Stimulated activated CD4-positive, alpha-beta T cell treated with anti-CD3 and anti-CD28 coated beads, Interleukin-4, amount 100 ng/mL, for 1 hour (primary cell): ENCODE measurements at places on chromosomes 11 and 22.

DNA sequence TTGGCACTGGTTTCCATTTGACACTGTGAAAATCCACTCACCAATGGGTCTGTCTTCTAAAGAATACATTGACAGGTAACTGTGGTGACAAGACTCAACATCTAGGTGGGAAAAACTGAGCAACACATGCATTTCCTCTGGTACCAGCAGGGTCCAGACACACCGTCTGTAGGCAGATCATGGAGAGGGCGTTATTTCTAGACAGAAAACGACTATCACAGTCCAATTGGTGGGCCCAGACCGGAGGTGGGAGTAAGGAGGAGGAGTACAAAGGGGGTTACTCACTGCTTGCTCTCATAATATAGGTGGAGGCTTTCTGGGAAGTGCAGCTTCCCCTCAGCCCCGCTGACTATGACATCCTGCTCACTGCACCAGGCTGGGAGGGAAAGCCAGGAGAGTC is 9.9 kb downstream of the OVCH2 start:
- DNase-seq: no peak

- DNase-seq: no peak
These were observed at the start of gene P2RY6 for GRCh38 chr11:73271936-73272679. Gene P2RY6, plus strand, starts transcription at chr11:73272338. Its CDS starts 24,181 bp downstream, at chr11:73296519.

GRCh38 chr22:50622723-50623327 is 5.1 kb downstream of the ARSA start:
- DNase-seq: no peak

- no peak for DNase-seq
These were observed 54.9 kb downstream of the ENDOD1 start for GRCh38 chr11:95144313-95145235.

DNA sequence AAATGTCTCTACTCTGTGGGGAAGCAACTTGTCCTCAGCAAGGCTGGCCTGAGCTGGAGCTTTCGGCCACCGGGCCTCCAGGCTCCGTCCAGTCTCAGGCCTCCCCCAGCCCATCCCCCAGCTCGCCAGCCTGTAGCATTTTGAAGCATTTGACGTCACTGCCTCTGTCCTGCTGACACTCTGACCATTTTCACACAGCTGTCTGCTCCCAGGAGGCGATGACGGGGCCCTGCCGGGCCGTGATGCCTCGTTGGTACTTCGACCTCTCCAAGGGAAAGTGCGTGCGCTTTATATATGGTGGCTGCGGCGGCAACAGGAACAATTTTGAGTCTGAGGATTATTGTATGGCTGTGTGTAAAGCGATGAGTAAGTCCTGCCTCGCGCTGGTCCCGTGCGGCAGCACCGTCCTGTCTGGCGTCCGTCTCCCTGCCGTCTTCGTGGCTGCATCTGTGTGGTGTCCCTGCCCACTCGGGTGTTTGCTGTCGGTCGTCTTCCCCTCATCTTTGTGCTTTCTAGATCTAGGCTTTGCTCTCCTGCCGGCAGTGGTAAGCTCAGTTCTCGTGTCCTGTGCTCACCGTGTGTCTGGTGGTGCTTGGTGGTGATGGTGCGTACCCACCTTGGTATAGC is 36.1 kb upstream of the ST14 start:
- DNase-seq: no peak

DNA sequence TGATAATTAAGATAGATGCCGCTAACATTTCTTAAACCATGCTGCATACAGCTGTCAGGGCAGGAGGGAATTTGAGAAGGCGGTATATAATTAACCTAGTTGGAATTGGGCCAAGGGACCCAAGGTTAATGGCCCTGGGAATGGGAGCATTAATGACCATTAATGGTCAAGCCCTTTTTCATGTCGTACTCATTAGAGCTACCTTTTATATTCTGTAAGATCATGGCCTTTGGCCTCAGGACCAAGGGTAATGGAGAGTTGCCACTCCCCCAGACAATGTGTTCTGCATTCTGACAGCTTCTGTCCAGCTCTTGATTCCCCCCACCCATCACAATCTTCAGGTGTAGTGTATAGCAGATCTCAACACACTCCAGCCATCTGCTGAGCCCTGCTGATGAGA is 111.6 kb downstream of the NTM start:
- DNase-seq: no peak

DNA sequence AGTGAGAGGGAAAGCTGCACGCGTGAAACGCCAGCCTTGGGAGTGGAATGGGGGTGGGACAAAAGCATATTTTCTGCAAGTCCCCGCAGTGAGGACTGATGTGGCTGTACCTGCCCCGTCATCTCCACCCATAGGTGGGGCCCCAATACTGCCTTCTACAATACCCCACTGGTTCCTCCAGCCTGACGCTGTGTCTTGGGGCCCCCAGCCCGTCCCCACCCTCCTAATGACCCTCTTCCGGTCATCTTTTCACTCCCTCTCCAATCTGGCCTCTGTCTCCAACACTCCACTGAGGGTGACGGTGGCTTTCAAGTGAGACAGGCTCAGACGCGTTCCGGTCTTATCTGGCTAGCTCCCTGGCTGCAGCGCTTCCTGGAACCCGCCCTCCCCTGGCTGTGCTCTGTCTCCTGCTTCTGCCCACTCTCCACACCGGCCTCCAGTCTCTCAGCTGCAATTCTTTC is 104.2 kb downstream of the MICAL3 start:
- no peak for DNase-seq

DNA sequence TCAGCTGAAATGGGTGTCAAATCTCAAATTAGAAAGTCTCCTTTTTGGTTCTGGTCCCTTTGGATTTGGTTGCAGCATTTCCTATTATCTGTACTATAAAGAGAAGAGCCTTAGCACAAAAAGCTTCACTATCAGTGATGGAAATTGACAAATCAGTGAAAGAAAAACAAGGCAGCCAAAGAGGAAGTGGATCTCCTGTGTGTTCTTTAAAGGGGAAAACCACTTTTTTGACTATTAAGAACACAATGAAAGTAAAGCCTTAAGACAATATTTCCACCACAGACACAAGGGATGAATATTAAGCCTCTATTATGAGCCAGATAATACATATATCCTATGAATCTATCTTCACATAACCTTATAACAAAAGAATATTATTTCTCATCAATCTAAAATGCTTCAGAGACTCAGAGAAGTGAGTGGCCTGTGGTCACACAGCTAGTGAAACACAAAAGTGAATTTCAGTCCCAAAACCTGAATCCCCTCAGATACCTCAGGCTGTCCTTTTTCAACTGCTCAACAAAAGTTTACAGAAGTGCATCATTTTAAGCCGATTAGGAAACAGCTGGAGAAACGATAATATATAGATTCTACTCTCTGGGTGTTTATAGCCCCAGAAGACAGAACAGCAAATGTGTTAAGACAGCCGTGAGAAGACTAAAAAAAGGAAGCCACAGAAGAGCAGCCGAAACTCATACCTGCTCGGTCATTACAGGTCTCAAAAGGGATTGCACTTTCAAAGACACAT is 24.4 kb upstream of the FSHB start:
- no peak for DNase-seq

DNA sequence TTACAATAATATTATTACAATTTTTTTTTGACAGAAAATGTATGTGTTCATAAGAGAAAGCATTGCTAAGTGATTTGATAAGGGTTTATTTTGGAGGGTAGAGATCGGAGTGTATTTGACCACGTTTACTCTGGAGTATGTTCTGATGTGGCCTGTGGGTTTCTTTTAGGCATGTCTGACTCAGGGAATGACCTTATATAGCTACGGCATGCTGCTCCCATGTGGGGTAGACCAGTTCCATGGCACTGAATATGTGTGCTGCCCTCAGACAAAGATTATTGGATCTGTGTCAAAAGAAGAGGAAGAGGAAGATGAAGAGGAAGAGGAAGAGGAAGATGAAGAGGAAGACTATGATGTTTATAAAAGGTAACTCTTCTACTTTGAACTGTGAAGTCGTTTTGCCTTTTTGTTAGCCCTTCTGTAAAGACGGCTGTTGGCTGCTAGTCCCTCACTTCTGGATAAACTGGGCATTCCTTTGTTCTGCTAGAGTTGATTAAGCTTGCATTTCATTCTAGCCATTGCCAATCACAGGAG is 38.1 kb upstream of the ST14 start:
- no peak for DNase-seq

DNA sequence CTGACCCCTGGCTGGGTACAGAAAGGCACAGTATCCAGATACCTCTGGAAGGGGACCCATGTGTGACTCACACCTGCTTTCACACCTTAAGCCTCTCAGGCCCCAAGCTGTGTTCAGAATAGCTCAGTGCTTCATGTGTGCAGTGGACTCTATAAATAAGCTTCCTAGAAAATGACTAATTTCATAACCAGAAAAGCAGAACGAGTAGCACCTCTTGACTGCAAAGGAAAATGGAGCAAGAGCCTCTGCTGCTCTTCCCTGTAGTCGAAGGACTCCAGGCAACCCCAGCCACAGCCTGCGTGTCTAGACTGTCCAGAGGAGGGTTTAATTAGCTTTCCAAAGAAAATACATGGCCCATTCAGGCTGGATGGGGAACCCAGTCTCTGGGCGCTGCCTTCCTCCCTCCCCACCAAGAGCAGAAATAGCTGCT is 23.1 kb downstream of the PTPN5 start:
- no peak for DNase-seq

DNA sequence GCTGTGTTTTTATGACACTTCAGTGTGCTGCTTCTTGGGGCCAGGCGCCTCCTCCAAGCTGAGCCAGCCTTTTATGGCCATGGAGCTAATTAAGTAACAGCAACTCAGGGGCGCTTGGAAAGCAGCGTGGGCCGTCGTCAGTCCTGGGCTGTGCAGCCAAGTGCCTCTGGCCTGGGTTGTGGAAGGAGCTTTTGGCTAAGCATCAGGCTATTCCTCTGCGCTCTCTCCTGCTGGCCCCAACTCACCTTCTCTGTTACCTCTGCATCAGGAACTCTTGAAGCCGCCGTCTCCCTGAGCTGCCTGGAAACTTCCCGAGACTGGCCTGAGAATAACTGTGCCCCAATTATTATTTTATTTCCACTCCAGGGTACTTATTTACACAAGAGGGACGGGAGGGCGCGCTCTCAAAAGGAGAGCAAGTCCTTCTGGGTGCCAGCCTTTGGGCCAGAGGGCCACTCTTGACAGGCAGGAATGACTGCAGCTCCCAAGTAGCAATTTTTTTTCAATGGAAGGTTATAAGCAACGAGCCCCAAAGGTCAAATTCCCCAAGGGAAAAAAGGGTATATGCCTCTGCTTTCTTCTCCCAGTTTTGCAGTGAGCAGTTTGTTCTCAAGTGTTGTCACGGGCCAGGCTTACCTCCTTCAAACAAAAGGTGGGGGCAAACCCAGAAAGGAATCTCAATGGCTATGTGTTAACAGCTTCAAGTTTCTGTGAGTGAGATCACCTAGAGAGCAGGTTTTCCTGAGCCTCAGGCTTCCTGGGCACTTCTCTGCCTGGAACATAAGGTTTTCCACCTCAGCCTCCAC is 38.5 kb upstream of the NAV2 start:
- no peak for DNase-seq

DNA sequence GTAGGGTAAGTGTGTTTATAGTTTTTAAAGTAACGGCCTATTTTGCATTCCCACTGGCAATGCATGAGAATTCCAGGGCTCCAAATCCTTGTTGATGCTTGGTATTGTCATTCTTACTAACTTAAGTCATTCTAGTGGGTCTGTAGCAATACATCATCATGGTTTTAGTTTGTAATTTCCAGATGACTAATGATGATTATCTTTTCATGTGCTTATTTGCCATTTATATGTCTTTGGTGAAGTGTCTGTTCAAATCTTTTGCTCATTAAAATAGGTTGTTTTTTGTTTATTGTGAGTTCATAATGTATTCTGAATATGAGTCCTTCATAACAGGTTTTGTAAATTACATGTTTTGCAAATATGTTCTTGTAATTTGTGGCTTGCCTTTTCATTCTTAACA is 31.2 kb downstream of the MTMR3 start:
- no peak for DNase-seq

GRCh38 chr22:48952256-48953102 is 875.2 kb downstream of the BRD1 start:
- DNase-seq: no peak

- DNase-seq: no peak
These were observed 68.7 kb downstream of the DDX10 start for GRCh38 chr11:108733479-108734116.

GRCh38 chr22:27919942-27920755 is 1.1 kb upstream of the PITPNB start:
- no peak for DNase-seq

GRCh38 chr11:122803306-122803705 is 35.0 kb upstream of the CRTAM start:
- DNase-seq: no peak

DNA sequence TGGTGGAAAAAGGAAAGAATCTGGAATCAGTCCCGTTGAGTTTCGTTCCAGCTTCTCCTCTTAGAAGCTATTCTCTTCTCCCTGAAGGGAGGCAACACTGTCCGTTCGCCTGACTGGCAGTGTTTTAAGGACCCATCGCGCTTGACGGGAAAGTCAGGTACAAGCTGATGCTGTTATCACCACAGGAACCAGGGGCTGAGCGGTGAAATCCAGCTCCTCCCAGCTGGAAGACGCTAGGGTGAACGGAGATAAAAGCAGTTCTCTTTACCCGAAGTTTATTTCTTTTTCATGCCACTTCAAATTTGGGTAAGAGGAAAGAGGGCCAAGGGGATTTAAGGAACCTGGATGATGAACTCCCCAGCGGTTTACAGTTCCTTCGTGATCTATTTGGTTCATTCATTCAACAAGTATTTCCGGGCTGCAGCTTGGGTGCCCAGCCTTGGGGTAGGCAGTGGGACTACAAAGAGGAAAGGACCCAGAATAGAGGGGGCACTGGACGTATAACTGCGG is 551 bp upstream of the DEUP1 start:
- DNase-seq: no peak

DNA sequence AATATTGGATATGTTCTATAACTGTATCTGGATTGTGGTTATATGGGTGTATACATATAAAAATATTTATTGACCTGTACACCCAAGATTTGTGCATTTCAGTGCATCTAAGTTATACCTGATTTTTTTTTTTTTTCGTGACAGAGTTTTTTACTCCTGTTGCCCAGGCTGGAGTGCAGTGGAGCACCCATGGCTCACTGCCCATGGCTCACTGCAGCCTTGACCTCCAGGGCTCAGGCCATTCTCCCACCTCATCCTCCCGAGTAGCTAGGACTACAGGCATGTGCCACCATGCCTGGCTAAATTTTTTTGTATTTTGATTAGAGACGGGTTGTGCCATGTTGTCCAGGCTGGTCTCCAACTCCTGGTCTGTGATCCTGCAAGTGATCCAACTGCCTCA is 24.3 kb downstream of the ATG13 start:
- no peak for DNase-seq
